ENCODE measurements at places on chromosomes 4 and X. TPM values are rescaled to one million over a fixed set of nuclear protein-coding genes. Genes with fewer than 3 reads are reported as not detected.

- H3K4me3 ChIP-seq: no peak overlapping the region
- no peaks in the 10 kb centered on the region for H3K4me1 ChIP-seq
- H3K27ac ChIP-seq: no peak overlapping the region
- no peaks in the 10 kb centered on the region for H3K27me3 ChIP-seq
Measured at GRCh38 chrX:16567681-16568080, 82.3 kb upstream of the S100G start.

DNA sequence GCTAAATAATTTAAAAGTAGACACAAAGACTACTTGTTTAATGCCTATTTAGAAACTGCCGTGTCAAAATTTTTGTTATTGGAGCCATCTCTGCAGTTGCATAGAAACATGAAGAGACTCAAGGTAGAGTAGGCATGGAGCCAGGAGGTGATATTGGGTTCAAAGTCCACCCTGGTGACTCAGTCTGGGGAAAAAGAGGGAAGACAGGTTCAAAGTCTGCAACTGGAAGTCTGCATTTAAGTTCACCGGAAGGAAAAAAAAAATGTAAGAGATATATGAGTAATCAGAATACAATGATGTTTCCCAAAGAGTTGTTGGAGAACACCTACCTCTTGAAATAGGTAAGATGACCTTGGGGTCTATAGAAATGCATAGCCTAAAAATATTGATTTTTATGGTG, 67.4 kb upstream of the QRFPR start:
- no peaks in the 10 kb centered on the region for H3K36me3 ChIP-seq
- H3K4me1 ChIP-seq: no peaks in the 10 kb centered on the region
- H3K4me3 ChIP-seq: no peak overlapping the region
- DNase-seq: no peak

DNA sequence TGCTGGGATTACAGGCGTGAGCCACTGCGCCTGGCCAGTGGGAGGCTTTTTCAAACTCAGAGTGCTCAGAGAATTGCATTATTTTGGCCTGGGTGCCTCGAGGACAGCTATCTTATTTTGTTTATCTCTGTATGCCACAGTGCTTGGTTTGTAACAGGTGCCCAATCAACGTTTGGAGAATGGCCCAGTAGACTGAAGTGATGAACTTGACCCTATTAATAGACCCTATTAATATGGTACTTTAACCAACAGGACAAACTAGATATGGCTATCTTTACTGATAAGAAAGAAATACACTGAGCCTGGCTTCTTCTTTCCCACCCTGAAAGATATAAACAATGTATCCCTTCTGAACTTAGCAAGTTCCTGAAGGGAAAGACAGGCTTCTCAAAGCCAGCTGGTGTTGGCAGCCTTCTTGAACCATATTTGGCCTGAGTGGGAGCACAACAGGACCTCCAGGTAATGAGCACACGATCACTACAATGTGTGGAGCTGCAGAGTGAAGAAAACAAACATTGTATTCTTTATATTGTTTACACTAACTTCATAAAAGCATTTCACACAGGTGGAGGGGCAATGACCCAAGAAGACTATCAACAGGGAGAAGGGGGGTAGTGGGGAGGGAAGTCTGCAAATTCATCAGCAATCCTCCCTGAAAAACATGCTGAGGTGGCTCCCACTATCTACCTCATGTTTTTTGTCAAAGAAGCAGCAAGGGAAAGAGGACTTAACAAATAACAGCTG, 41.7 kb downstream of the PRPS1 start:
- no peak for DNase-seq
- no peak overlapping the region for H3K4me3 ChIP-seq
- H3K4me1 ChIP-seq: no peaks in the 10 kb centered on the region
- no peaks in the 10 kb centered on the region for H3K27me3 ChIP-seq
- no peak overlapping the region for H3K27ac ChIP-seq
- no peaks in the 10 kb centered on the region for H3K36me3 ChIP-seq

- H3K27me3 ChIP-seq: no peaks in the 10 kb centered on the region
- H3K36me3 ChIP-seq: no peaks in the 10 kb centered on the region
- no peak overlapping the region for H3K4me3 ChIP-seq
- H3K4me1 ChIP-seq: no peaks in the 10 kb centered on the region
Measured at GRCh38 chr4:39936565-39937418, 40.9 kb downstream of the PDS5A start.

BST1 gene
- total RNA-seq: 13.7 TPM

ARSJ gene
- total RNA-seq: 13.5 TPM

All from aorta (tissue), 5 donors.